ENCODE measurements at places on chromosomes 16 and 17.

DNA sequence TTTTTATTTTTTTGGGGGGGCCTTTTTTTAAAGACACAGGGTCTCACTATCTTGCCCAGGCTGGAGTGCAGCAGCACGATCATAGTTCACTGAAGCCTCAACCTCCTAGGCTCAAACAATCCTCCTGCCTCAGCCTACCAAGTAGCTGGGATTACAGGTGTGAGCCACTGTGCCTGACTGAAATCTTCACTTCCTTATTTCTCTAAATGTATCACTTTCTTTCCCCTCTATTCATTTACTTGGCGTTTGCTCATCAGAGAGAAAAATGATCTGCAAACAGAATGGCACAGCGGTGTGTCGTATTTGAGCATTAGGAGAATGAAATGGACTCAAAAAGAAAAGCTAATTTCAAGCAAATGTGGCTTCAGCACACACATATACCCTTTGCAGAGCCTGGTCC, 44.3 kb upstream of the CDH5 start:
- DNase-seq, result no peak

GRCh38 chr16:4105848-4106247, 10.4 kb downstream of the ADCY9 start:
- DNase-seq, result no peak

DNA sequence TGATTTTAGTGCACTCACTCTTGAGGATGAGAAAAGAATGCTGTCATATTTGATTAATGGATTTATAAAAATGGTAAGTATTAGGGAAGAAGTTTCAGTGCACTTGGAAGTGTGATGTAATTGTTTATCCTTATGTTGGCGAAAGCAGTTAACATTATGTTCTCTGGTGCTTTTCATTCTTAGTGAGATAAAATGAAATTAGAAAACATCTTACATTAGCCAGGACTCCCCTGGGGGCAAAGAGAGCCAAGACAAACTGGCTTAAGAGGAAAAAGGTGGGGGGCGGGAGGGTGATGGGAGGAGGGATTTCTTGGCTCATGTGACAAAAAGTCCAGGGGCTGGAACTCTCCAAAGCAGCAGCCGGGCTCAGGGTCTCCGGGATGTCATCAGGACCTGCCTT, 73.2 kb downstream of the KNOP1 start:
- DNase-seq, result no peak

DNA sequence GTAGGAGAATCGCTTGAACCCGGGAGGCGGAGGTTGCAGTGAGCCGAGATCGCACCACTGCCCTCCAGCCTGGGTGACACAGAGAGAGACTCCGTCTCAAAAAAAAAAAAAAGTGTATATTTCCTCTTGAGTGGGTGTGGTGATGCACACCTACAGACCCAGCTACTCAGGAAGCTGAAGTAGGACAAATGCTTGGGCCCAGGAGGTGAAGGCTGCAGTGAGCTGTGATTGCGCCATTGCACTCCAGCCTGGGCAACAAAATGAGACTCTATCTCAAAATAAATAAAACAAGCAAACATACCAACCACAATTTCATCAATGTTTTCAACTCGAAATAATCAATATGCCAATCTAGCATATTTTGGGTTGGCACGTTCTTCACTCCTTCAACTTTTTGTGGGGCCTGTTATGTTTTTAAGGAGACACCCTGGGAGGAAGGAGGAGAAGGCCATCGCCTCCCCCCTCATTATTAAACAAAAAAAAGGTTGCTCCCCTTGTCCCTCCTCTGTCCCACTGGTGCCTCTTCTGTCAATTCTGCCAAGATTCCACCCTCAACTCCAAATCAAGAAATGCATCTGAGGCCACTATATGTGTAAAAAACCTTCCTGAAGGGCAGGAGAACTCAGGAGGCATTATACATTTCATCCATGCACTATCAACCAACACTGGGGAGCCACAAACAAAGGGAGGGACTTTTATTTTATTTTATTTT, 52.4 kb upstream of the ATF7IP2 start:
- no peak for DNase-seq

- DNase-seq, result no peak
Measured at GRCh38 chr16:75532791-75533190, 3.1 kb downstream of the CHST5 start.

DNA sequence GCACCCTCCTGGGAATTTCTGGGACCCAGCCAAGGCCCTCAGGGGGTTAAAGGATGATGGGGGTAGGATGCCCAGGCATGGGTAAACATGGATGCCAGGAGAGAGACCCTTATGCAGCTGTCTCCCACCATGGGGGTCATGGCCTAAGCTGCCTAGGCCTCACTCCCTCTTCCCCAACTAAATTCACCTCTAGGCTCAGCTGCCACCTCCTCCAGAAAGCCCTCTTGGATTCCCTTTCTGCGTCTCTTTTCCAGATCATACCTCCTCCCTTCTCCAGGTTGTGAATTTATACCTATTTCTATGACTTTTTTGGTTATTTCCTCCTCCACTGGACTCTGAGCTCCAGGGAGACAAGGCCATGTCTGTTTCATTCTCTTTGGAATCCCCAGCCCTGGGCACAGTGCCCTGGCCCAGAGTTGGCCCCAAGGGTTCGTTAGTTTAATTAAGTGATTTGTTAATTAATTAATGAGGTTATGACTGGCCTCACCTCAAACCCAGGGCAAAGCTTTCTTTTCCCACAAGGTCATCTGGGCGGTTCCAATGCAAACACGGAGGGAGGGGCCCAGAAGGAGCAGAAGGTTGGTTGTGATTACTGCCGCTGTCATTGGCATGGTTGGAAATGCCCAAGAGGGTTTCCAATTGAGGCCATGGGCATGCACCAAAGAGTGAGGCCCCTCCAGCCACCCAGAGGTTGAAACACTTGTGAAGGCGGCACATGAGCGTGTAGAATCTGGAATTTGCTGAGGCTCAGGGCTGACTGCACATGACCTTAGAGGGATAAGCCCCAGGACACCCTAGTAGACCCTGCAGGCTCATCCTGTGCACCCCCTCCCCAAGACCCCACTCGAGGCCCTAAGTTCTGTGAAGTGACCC, 6.9 kb upstream of the KRT17 start:
- no peak for DNase-seq

DNA sequence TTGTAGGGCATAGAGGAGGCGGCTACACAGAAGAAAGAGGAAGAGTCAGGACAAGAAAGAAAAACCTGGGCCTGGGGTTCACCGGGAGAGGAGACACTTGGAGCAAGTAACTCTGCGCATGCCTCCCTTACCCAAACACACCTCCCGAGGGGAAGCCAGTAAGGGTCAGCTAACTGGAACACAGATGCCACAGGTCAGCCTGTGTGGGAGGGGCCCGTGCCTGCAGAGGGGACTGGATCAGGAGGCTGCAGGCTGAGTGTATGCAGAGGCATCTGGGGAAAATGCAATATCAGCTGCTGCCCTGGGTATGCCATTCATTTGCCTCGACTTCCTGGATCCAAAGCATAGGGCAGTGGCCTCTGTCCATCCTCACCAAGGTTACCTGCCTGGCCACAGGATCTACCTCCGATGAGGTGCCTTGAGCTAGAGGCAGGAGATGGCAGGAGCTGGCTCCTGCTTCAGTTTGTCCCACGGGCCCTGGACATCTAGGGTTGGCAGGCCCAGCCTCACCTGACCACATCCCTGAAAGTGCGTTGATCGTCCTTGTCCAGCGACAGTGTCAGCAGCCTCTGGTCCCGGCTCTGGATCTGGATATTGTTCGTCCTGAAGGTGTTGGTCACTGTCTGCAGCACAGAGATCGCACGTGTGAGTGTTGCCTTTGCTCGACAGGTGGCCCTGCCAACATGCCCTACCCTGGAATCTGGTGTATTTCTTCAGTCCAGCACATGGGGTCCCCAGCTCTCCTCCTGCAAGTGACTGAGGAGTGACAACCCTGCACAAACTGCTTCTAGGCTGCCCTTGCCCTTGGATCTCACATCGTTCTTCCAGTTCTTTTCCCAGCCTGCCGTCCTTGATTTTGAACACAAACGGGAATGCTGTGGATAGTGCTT, 4.6 kb upstream of the MFSD6L start:
- DNase-seq, result no peak

- no peak for DNase-seq
Measured at GRCh38 chr17:81844887-81845286, 10.0 kb upstream of the PPP1R27 start.

- no peak for DNase-seq
Measured at GRCh38 chr17:30961209-30962188, 9.3 kb upstream of the RNF135 start.

- DNase-seq, result no peak
Measured at GRCh38 chr16:47144559-47144877, 773 bp upstream of the NETO2 start.

DNA sequence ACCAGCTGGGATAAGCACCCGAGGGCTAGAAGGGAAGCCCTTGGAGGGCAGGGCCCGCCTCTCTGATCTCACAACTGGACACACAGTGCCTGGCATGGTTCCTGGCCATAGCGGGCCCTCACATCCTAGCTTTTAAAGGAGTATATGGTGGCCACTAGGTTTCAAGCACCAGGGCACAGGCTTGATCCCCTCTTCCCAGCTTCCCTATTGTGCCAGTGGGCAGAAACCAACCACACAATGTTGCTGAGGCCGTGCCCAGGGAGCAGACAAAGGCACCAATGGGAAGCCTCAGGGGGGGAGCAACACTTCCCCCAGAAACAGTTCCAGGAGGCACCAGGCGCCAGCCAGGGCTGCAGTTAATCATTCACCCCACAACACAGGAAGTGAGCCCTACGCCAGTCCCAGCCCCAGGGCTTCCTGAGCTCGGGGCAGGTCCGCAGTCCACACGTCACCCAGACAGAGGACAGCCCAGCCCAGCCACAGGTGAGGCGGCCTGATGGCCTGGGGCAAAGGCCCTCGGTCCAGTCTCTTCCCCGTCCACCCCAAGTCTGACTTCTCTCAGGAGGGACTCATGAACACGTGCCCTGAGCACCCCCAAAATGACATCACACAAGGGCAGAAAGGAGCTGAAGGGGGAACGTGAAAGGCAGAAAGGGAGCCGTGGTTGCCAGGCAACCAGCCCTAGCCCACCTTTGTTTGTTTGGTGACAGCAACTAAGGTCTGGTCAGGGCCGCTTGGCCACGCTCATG, 12.8 kb downstream of the SMIM5 start:
- DNase-seq, result no peak

GRCh38 chr16:73062001-73062616, 14.2 kb upstream of the ZFHX3 start:
- no peak for DNase-seq

- DNase-seq, result peak; percentile 25
Measured at GRCh38 chr16:17369421-17370222, 101.1 kb downstream of the XYLT1 start.

DNA sequence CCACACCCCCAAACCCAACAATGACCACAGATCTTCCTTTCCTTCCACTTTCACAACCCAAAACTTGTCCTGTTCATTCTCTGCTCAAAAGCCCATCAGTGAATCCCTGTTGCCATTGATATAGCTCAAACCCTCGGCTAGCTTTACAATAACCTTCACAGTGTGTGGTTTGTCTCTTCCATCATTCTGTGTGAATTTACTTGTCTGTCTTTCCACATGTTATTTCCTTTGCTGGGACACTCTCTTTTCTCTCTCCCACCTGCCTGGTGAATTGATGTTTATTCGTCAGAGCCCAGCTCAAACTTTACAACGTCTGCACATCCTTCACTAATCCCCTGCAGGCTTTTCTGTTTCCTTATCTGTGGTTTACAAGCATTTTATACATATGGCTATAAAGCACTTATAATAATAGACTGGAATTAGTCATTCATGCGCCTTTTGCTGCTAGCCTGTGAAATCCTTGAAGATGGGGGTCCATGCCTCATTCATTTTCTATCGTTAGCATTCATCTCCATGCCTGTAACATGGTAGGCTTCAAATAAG, 114.4 kb downstream of the CDH13 start:
- DNase-seq, result no peak

DNA sequence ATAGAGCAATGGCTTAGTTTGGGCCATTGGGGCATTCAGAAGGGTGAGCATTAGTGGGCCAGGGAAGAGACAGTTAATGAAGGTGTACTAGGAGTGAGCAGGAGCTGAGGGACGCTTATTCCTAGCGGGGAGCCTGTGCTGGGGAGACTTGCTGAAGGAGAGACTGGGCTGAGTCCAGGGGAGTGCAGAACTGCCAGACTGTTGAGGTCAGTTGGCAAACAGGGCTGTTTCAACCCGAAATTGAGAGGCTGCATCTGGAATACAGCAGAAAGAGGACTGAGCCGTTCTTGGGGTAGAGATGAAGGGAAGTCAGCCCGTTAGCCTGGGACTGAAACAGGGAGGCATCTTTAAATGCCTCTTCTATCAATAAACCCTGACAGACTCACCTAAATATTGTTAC, 33.2 kb downstream of the MAP2K6 start:
- no peak for DNase-seq

All from neural crest cell (in vitro differentiated cells).